ENCODE measurements at places on chromosomes 2 and 18.

DNA sequence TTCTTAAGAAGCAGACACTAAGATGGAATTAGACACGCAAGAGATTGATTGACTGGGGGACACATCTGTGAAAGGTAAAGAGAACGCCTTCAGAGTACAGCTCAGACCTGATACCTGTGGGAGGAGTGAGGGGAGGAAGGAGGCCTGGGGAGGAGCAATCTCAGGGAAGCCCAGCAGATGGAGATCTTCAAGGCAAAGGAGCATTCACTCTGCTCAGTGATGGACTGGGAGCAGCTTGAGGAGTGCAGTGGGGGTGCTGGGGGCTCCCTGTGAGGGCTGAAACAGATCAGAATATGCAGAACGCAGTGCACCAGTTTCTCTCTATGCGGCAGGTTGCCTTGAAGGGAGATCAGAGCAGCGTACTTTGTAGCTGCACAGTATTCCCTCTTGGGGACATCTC is 103.7 kb upstream of the ATP8B1 start:
- no peak for DNase-seq

GRCh38 chr2:61949714-61950560 is 44.5 kb downstream of the COMMD1 start:
- DNase-seq, result no peak

GRCh38 chr2:172079838-172080640 is 5.3 kb upstream of the DLX1 start:
- DNase-seq, result peak; percentile 8

- DNase-seq, result no peak
These were observed 20.4 kb upstream of the ERCC3 start for GRCh38 chr2:127314193-127314988.

GRCh38 chr2:155209696-155210450 is 511.4 kb downstream of the KCNJ3 start:
- no peak for DNase-seq

DNA sequence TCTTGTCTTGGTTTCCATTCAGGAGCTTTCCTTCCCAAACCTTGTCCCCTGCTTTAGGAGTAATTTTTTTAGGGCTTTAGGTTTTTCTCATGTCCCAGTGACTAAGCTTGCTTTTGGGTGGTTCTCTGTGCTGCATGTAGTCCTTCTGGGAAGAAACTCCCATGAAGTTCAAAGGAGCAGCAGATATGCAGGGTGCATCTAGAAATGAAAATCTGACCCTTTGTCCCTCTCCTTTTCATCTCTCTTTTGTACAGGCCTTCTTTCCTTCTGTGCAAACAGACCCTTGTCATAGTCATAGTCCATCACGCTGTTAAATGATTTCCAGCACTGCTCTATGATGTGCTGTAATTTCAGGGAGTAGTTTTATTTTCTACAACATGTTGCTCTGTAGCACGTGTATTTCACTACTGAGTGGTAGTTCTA is 20.4 kb downstream of the FMNL2 start:
- DNase-seq, result no peak

- DNase-seq, result no peak
These were observed 8.0 kb downstream of the COPS9 start for GRCh38 chr2:240127911-240128607.

DNA sequence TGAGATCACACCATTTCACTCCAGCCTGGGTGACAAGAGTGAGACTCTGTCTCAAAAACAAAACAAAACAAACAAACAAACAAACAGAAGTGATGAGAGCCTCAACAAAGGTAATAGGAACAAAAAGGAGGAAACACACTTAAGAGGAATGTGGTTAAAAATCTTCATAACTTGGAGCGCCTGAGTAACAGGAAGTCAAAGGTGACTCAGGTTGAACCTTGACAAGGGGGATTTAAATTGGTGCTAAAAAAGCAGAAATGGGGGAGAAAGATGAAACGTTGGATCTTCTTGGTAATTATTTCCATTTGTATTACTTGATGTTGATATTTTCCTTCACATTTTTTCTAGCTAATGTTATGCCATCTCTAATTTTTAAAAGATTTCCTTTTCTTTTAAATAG is 318.5 kb upstream of the TCF4 start:
- no peak for DNase-seq

GRCh38 chr2:215615803-215616174 is 179.9 kb upstream of the FN1 start:
- DNase-seq, result no peak

DNA sequence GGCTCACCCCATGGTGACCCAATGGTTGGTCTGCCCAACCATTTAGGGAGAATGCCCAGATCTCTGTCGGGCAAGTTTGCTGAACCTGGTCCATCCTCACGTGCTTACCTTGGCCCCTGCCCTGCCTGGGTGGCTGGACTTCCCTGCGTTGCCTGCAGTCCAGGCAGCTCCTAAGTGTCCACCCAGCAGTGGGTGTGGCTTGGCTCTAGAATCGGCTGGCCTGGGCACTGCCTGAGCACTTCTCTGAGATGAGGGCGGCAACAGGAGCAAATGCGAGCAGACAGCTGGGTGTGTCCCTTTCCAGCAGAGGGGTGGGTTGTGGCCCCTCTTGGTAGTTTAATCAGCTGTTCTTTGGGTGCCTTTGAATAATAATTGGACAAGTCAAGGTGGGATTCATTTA is 11.3 kb downstream of the PCARE start:
- DNase-seq, result no peak

DNA sequence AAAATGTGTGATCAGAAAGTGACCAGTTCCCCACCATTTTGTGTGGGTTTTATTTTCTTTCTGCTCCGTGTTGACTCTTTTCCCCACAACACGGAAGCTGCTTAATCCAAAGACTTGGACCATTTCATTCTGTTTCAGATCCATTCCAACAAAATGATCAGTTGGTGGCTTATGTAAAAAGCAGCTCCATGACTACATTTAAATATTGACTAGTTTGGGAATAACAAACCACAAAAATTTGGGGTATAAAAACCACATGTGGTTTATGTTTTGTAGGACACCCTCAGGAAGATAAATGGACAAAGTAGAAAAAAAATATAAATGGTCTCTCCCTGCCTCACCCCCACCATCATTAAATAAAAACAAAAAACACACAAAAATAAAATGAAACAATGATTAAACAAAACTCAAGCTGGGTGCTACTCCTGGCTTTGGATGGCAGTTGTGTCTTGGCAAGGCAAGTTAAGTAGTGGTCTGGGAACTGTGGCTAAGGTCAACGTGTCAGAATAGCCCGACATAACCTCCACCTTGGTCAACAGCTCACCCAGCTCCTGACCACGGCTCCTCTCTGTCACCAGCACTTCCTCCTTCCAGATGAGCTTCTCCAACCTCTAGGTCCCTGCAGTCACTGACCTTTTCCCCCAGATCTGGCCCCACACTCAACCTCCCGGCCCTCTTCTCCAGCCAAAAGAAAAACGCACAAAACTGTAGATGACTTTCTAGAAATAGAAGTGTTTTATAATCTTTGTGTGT is 12.8 kb upstream of the WIPF1 start:
- DNase-seq, result no peak

Measured in GM20000 (cell line).